ENCODE measurements at places on chromosomes 1 and 21.

DNA sequence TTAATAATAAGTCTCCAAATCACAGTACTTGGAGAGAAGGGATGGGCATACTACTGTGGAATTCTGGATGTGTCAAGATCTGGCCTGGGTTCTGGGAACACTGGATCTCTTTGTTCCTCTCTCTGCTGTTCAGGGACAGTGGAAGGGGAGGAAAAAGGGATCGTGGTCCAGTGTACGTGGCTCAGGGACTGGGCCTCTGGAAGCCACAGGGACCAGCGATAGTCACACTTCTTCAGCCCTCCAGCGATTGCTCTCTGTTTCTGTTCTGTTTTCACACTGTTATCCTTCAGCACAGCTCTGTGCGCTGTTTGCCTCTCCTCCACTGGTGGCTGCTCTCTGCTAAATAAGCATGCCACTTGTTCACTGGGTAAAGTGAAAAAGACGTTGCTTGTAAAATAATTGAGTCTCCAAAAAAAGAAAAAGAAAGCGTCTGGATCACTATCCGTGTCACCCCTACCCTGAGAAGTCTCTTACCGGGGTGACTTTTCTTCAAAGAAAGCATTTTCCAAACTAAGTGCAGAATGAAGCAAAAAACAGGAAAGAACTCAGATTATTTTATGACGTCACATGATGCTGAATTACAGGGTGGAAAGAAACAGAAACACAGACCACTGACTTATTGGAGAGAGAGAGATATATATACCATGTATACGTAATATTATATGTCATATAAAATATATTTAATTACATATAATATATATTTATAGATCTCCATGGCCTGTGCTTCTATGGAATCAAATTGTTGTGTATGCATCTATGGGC lies 279.4 kb downstream of the RGS7 start:
- no peak for DNase-seq

GRCh38 chr1:206143537-206144172 lies 26.5 kb upstream of the AVPR1B start:
- peak; percentile 68 for DNase-seq

DNA sequence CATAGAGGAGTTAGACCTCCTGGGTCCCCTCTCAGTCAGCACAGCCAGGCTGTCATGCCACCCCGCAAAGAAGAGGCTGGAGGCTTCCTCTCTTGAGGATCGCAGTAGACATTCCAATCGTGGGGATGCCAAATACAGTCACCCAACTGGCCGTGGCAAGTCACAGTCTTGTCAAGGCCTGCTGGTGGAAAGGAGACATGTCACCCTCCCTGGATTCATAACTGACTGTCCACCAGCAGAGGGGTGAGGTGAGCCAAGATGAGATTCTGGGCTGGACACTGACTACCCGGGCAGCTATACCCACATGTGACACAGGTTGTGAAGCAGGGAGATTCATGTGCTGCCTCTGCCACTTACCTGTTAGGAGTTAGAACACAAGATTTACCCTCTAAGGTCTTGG lies 123.5 kb upstream of the NGF start:
- DNase-seq: no peak

DNA sequence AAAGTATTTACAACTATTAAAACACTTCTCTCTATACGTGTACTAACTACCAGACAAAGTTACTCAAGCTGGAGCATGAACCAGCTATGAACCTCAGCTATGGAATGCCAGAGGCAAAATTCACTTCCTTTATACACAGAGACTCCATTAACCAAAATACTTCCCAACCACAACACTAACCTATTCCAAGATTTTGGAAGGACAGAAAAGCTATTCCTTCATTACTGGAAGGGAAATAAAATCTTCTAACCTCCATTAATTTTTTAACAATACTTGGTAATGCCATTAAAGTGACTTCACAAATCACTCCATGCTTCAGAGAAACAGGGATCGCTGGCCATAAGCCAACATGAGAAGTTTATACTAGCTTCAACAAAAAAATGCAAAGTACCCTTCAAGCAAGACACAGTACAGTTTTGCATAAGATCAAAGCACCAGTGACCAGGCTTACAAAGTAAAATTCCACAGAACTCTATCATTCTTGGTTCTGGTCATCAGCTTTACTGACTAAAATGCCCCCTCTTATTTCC lies 58.0 kb downstream of the PUM1 start:
- no peak for DNase-seq

DNA sequence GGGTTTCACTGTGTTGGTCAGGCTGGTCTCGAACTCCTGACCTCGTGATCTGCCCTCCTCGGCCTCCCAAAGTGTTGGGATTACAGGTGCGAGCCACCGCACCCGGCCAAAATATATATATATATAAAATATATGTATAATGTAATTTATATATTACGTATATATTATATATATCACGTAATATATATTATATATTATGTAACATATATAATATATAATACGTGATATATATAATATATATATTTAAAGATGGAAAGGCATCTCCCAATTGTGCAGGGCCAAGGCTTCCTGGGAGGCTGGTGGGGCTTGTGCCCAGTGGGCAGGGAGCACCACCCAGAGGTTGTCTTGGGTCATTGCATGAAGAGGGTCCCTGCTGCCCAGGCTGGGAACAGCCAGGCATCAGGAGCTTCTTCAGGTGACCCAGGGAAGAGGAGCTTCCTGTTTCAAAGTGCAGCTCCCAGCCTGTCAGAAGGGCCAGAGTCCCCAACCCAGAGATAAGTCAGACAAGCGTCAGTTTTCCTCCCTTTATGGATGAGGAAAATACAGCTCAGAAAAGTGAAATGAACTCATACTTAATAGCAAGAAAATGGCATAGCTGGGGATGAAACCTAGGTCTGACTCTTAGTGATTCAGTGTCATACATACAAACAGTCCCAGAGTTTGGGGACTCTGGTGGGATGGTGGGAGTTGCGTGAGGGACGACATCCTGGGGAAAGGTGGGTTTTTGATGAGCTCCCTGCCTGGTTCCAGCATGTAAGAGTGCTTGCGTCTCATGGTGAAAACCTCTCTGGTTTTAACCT lies 12.0 kb downstream of the UBE2Q1 start:
- no peak for DNase-seq

GRCh38 chr1:173733912-173734311 lies 19.1 kb downstream of the KLHL20 start:
- DNase-seq: no peak

DNA sequence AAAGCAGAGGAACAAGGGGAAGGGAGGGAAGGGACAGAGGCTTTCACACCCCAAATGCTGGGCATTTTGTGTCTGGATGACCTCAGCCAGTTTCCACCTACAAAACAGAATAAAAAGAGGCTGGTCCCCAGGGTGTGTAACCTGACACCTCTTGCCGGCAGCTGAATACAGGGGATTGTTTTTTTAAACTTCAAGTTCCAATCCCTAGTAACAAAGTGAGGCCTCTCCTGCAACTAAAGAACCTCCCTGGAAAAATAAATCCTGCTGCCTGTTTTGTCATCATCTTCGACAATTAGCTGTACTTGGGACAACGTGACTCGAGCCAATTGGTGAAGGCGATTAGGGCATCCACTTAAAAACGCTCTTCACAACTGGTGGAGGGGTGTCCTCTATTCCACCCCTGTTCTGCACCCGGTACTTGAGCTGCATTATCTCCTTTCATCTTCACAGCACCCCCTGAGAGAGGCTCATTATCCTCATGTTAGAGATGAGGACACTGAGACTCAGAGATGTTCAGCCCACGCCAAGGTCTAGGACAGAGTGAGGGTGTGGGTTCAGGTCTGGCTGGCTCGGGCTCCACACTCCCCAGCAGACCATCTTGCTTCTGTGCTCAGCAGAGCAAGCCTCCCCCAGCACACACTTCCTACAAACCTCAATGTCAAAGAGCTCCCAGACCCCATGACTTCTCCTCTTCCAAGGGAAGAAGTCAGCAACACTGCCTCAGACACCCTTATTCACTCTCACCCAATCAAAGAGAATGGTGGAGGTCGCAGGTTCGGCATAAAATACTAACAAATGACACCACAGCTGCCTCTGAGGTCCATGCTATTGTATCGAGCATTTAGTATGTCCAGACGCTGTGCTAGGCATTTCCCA lies 15.2 kb downstream of the ITPKB start:
- DNase-seq: peak; percentile 88

GRCh38 chr21:16213518-16213917 lies 483.7 kb downstream of the USP25 start:
- no peak for DNase-seq

- no peak for DNase-seq
Observed at GRCh38 chr1:164320790-164321731, 237.9 kb upstream of the PBX1 start.

DNA sequence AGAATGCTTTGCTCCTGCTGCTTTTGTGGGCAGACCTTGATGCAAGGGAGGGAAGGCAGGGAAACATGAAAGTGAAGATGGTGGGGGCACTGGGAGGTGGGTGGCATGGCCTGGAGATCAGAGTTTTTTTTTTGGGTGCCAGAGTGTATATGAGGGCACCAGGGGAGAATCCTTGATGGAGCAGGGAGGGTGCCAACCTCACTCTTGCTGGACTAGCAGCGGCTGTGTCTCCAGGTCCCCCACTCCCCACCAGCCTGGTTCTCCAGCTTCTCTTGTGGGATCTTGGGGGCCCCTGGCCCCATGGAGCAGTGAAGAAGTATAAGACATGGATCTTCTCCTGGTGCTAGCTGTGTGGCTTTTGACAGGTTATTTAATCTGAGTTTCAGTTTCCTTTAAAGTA lies 13.5 kb upstream of the PRELP start:
- DNase-seq: no peak

DNA sequence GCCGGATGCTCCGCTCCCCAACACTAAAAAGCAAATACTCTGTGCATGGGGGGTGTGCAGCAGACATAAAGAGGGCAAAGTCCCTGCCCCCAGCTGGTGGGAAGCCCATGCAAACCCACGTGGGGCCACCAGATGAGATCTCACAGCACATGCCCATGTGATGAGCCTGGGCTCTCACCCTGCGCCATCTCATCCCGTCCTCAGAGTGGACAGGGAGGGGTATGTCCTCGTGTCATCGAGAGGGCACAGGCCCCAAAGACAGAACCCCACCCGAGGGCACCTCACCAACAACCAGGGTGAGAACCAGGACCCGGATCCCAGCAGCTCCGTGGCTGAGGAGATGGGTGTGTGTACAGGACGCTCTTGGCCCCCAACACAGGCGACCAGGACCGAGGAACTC lies 25.1 kb upstream of the ARHGEF16 start:
- no peak for DNase-seq

DNA sequence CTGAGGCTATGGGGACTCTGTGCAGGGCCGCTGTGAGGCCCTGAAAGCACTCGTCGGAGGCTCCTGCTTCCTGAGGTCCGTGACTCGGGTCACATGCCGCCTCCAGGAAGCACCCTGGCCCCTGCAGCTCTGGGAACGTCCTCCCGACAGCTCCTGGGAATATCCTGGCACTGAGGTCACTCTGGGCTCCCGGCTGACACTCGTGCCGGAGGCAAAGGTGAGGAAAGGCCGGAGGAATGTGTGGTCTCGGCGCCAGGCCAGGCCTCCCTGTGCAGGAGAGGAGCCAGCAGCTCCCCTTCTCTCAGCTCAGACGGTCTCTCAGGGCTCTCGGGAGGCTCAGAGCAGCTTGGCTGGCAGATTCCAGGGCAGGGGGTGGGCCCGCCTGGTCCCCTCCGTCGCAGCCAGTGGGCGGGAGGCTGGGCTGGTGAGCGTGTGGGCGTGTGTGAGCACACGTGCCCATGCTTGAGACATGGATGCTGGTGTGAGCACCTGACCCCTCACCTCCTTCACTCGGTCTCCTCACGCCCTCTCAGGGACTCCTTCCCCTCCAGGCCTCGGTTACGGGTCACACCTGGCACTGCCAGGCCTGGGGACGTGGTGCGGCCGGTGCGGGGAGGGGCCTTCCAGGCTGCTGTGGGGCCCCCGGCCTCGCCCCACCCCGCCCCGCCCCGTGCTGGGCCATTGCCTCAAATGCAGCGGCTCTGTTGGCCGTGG lies 5.5 kb upstream of the RNF223 start:
- peak; percentile 15 for DNase-seq

- no peak for DNase-seq
Observed at GRCh38 chr1:38818175-38818976, 41.2 kb downstream of the RRAGC start.

DNA sequence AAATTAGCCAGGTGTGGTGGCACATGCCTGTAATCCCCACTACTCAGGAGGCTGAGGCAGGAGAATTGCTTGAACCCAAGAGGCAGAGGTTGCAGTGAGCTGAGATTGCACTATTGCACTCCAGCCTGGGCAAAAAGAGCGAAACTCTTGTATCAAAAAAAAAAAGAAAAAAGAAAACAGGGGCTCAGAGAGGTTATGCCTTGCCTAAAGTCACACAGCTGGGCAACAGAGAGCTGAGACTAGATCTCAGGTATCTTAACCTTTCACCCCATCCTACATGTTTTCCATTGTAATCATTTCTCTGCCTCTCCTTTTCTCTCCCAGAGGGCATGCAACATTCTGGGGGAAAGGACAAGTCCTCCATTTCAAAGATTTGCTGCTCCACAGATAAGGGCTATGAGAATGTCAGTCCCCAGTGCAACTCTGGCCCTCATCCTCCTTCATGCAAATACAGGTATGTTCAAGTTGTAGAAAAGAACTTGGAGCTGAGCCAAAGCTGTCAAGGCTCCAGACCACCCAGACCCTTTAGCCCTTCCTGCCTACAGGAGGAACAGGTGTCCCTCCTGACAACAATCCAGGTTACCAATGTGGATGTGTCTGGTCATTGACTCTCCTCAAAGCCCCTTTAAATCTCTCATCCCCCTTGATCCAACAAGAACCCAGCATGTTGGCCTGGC lies 6.9 kb downstream of the SLC9A1 start:
- DNase-seq: no peak

DNA sequence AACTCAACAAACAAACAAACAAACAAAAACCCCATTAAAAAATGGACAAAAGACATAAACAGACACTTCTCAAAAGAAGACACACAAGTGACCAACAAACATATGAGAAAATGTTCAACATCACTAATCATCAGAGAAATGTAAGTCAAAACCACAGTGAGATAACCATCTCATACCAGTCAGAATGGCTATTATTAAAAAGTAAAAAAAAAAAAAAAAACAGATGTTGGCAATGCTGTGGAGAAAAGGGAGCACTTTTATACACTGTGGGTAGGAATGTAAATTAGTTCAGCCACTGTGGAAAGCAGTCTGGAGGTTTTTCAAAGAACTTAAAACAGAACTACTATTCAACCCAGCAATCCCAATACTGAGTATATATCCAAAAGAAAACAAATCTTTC lies 94.7 kb downstream of the PLPP3 start:
- no peak for DNase-seq

DNA sequence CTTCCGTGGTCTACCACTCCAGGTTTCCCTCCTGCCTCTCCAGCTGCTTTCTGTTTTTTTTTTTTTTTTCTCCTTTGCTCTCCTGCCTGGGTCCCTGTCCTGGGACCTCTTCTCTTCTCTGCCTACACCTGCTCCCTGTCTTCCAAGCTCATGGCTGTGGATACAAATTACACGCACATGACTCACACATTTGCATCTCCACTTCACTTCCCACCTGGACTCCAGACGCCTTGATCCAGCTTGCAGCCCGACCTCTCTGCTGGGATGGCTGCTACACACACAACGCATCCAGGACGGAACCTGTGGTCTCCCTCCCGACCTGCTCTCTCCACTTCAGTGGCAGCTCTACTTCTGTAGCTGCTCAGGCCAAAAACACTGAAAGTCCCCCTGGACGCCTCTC lies 44.4 kb upstream of the B3GALT5 start:
- no peak for DNase-seq
